Immature natural killer cell (primary cell): ENCODE measurements at places on chromosomes 16 and 17.

DNA sequence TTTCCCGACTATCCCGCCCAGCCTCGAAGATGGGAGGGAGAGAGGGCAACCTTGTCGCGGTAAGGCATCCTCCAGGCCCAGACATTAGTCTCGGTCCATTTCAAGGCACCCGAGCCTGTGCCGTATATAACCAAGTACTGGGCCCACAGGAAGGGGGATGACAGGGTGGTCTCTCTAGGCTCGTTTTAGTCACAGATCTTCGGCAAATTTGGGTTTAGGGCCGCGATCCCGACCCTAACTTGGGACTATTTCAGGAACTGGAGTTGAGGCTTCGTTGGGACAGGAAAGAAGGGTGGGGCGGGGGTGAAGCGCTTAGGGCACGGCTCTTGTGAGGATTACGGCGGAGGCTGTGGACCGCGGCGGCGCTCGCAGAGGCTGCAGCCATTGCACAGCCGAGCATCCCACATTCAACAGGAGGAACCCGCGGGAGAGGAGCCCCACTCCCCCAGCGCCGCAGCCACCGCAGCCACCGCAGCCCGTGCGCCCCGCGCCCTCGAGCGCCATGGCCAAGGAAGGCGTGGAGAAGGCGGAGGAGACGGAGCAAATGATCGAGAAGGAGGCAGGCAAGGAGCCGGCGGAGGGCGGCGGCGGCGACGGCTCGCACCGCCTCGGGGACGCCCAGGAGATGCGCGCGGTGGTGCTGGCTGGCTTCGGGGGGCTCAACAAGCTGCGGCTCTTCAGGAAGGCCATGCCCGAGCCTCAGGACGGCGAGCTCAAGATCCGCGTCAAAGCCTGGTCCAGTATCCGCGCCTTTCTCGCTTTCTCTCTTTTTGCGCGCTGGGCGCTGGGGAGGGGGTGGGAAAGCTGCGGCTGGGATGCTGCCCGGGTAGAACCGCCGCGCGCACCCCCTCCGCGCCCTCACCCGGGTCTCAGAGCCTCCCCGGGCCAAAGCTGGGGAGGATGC lies at the start of gene VAT1L:
Gene VAT1L, plus strand, starts transcription at position 384 of the 904 bp plus-strand sequence. Its CDS starts 119 bp downstream, at position 503.
- DNase-seq: no peak

DNA sequence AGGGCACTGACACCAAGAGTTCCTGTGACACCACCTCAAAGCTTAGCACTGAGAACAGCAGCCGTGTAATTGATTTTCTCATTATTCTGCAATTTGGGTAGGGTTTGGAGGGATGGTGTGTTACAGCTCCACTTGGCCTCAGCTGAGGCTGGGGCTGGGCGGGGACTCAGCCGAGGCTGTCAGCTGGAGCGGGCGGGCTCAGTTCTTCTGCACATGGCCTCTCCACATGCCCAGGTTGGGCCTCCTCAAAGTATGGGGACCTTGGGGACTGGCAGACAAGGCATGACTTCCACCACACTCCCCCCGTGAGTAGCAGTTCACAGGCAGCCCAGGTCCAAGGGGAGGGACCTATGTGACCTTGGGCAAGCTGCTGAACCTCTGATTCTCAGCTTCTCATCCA lies 171.5 kb downstream of the IRF8 start:
- no peak for DNase-seq

- DNase-seq: no peak
These were observed 2.5 kb downstream of the TRIM47 start for GRCh38 chr17:75875940-75876189.

DNA sequence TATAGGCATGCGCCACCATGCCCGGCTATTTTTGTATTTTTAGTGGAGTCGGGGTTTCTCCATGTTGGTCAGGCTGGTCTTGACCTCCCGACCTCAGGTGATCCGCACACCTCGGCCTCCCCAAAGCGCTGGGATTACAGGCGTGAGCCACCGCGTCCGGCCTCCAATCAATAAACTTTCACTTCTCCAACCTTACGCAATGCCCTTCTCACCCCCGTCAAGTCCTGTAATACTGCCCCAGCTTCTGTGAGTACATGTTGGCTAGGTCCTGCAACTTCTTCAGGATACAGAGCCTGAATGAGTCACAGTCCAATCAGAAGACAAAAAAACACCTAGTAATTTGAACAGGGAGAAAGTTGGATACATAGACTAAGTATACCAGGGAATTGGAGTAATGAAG lies 47.1 kb upstream of the PHOSPHO1 start:
- no peak for DNase-seq

GRCh38 chr16:68134644-68135043 lies 49.5 kb downstream of the NFATC3 start:
- no peak for DNase-seq
